ENCODE measurements at places on chromosomes 3 and 15.

DNA sequence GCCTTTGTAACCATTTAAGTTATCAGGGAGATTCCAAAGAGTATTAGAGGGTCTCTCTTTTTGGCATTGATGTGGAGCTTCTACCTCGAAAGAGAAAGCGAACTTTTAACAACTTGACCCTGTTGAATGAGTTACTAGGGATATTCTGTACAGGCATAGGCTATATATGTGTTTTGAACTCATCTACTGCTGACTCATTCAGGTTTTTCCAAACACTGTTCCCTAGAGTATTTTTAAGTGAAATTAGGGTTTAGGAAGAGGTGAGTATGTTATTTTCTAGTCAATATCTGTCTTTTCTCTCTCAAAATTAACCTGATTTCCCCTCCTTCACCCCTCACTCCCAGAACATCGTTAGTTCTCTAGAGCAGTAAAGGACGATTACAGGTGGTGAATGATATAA is 228.1 kb upstream of the C2CD4B start:
- DNase-seq: no peak

DNA sequence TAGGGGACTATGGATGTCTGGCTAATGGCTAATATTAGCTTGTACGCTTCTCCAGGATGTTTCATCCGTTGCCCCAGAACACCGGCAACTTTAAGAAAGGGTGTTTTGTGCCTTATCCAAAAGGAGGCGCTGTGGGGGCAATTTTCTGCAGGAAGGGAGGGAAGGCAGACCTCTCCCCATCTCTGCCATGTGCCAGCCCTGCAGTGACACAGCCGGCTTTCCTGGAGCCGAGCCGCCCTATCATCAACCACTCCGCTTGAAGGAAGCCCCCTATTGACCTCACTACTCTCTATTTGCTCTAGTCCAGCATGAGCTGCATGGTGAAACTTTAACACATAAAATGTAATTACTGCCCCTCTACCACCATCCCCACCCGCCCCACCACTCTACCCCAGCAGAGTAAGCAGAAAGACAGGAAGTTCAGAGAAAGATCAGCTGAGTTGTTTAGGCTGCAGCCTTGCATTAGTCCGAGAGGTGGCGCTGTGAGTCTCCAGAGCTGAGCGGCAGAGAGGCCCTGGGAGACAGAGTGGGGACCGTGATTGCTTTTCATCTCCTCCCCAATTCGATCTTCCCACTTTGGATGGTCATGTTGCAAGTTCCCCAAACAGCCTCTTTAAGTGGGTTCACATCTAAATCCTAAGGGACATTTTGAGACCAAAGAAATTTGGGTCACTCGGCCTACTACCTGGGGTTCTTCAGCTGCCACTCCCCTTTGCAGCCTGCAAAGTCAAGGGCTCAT is 24.5 kb upstream of the RAD18 start:
- peak; percentile 65 for DNase-seq

- peak; percentile 86 for DNase-seq
Observed at GRCh38 chr3:158097593-158098308, 8.5 kb downstream of the SHOX2 start.

DNA sequence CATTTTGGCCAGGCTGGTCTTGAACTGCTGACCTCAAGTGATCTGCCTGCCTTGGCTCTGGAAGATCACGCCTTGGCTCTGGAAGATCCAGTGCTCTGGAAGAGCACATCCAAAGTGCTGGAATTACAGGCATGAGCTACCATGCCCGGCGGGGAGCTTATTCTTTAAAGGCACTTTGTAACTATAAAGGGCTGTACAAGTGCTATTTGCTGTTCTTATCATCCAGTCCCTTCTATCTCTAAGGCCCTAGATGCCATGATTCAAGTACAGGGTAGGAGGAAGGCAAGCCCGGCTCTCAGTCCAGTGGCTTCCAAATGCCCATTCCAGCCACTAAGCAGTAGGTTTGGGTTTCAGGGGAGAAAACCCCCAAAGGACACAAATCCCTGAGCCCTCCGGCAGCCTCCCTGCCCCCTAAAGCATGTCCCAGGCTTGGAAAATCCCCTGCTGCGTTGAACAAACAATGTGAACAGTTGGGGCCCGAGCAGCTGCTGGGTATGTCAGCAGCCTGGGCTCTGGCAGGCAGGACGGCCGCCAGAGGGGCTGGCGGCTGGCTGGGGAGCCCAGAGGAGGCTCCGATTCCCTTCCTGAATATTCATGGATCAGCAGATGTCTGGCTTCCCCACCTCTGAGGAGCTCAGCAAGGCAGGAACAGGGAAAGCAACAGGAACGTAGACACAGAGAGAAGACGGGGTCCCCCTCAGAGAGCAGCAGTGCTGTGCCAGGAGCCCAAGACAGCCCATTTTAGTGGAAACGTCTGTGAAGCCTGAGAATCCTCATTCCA is 7.7 kb downstream of the IGDCC4 start:
- DNase-seq: peak; percentile 79

GRCh38 chr3:134622806-134623365 is 27.9 kb downstream of the KY start:
- DNase-seq: no peak

DNA sequence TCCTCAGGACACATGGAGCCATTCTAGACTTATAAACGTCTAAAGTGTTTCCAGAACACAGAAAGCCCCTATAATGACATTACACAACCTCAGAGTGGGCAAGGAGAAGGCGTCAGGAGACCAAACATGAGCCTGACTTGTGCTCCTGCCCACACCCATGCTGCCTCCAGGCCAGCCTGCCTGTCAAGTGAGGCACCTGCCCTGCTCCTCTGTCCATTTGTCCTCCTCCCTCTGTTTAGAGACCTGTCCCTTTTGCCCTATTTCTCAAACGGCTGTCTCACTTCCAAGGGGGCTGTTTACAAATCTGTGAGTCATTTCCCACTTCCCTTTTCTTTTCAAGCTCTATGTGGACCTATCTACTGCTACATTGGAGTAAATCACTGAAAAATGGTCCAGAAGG is 21.0 kb downstream of the ZDHHC3 start:
- DNase-seq: no peak

GRCh38 chr15:43939070-43939469 is 112.3 kb downstream of the WDR76 start:
- DNase-seq: no peak

DNA sequence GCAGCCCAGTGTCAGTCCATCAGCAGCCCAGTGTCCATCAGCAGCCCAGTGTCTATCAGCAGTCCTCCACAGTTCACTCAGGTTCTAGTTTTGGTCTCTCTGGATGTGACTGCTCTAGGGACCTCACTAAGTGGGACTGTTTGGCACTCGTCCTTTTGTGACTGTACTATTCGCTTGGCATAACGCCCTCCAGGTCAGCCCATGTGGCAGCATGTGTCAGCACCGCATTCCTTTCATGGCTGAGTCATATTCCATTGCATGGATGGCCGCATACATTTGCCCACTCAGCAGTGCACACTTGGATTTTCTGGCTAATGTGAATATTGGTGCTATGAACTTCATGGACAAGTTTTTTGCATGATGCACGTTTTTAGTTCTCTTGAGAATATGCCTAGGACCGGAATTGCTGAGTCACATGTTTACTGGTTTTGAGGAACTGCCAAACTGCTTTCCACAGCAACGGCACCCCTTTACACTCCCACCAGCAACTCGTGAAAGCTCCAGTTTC is 16.4 kb downstream of the CHST13 start:
- no peak for DNase-seq

GRCh38 chr3:107765524-107765923 is 242.8 kb downstream of the BBX start:
- DNase-seq: no peak

DNA sequence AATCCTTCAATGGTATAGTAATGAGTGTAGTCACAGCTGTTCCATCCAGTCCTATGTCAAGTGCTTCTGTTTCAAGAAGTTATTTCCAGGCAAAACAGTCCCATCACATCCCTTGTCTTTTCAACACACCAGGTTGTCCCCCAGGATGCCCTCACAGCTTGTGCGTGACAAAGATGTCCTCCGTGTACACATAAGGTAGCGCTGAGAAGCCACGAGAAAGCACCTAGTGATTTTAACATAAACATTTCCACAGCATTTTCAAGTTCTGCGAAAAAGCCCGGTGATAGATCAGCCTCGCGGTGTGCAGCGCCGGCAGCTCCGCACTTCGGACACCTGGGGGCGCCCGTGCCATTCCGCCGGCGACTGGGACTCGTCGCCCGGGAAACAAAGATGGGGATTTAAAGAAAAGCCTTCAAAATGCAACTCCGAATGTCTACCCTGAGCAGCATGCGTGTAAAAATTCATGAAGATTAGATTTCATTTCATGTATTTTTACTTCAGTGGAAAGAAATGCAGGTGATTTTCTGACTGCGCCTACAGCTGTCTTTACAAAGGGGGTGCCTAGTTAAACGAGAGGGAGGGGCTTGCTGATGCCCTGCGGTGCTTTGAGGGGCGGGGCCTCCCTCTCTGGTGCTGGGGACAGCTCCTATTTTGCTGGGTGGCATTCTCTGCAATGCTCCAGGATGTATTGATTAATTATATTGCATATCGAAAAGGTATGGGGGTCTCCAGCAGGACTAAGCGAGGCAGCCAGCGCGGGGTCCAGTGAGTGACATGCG is 49.9 kb downstream of the KY start:
- DNase-seq: peak; percentile 77

DNA sequence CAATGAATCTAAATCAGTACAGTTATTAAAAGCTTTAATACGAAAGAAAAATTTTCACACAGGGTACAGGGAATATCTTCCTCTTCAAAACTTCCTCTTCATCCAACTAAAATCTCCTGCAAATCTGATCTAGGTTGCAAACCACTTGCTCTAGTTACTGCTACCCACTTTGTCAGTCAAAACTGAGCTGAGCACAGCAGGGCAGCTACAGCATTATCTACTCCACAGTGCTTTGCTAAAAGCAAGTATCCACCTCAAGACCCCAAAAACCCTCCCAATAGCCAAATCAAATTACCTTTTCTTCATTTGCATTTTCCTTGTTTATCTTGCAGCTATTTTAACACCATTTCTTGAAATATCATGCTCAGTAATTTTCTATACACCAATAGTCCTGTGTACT is 14.7 kb downstream of the ZNF280D start:
- DNase-seq: no peak

DNA sequence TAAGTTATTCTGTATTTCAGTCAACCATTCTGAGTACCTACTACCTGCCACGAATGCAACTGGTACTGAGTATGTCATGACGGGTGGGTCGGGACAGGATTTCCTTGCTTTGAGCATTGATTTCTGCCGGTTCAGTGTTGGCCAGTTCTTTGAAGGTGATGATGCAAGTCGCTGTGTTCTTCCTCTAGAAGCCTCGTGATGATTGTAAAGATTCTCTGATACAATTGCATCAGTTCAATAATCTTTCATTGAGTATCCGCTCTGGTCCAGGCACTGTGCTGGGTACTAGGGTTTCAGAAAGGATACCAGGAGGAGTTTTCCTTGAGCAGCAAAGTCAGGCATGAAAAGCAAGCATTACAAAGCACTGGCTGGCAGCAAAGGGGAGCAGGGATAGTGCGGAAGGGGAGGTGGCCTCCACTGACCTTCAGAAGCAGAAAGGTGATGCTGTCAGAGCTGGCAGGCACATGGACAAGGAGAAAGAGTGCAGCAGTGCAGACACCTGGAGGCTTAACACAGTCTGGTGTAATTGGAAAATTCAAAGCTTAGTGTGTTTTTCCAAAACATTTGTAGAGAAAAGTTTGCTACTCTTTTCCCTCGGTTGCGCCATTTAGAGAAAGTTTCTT is 100.1 kb downstream of the RPL39L start:
- DNase-seq: no peak

DNA sequence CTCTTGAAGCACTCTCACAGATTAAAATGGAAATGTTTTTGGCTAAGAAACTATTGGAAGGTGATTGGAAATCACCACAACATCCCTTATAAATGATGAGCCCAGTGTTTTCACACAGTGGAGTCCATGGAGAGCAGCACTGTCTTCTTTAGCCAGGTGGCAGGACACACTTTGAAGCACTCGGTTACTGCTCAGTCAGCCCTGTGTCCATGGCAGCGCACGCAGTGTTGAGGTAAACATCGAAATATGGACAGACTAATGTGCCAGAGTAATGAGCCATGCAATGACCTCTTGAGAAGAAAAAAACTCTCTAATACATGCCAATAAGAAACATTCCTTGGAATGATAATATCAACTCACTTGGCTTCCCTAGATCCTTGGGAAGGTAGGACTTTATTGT is 66.6 kb downstream of the TGFBR2 start:
- no peak for DNase-seq

GRCh38 chr3:153456833-153457545 is 295.0 kb downstream of the RAP2B start:
- DNase-seq: no peak

GRCh38 chr3:37367436-37367835 is 193.1 kb upstream of the LRRFIP2 start:
- no peak for DNase-seq

GRCh38 chr15:42163947-42164550 is 7.6 kb upstream of the PLA2G4F start:
- no peak for DNase-seq

DNA sequence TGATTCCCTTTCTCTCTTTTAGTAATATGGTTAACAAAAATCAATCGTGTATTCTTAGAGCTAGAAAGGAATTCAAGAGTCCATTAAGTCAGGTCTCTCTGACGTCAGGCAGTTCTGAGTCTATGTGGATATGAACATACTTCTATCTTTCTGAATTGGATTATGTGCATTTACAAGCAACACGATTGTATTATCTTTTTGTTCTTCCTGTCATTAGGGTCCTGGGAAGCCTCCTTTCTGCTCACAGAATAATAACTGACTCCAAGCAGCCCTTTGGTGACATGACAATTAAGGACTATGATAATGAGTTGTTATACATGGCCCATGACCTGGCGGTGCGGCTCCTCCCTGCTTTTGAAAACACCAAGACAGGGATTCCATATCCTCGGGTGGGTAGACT is 14.0 kb downstream of the EDEM1 start:
- no peak for DNase-seq

GRCh38 chr3:30408105-30408557 is 198.3 kb upstream of the TGFBR2 start:
- DNase-seq: no peak

DNA sequence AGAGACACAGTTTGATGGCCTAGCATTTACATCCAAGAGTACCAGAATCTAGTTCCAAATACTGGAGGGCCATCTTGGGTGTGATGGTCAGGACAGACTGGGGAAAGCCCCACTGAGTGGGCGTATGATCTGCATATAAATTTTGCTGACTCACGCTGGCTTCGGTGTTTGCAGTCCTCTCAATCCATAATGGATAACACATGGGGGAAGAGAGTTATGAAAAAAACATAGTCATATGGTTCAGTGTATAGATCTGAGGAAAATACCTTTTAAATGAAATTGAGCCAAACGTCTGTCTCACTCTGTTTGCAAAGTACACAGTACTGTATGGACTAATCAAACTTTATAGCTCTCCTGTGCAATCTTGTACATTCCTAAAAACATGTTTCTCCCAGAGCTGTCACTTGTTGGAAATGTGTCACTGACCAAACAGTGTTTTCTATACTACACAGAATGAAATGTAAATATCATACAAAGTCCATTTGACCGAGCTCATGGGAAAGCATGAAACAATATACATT is 125.3 kb upstream of the THBS1 start:
- no peak for DNase-seq

DNA sequence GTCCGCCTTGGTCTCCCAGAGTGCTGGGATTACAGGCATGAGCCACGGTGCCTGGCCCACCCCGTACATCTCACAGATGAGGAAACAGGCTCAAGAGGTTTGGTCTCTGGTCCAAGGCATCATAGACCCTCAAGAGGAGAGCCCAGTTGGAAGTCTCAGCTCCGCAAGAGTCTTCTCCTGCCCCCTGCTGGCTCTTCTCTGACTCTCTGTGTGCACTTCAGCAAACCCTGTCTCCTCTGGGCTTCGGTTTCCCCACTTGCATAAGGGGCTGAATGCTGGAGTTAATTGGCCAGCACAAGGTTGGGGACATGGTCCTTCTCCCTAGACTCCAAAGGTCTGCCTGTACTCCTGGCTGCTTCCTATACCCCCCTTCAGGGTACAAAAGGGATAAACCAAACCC is 3.9 kb downstream of the MST1R start:
- DNase-seq: no peak

All from neuronal stem cell (in vitro differentiated cells).